ENCODE measurements at places on chromosomes 5 and 9. TPM values are rescaled to one million over a fixed set of nuclear protein-coding genes. Genes with fewer than 3 reads are reported as not detected.
A peak's percentile ranks its signal among the peaks of the same experiment; 100 is the strongest.

DNA sequence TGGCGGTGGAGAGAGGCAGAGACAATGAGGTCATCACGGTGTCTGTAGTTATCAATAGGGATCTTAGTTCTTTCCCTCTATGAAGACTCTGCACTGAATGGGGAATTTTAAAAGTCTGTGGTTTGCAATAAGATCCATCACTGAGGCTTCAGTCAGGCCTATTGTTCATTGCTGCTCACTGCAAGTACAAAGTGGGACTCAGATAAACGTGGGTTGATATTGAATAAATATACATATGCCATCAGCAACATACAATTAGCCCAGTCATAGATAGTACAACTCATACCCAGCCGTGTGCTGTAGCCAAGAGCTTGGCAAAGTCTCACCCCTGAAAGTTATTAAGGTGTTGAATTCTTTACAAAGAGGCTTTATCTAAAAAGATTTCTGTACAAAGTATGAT, 88.4 kb downstream of the ENC1 start:
- DNase-seq, result peak; percentile 70
- no peak overlapping the region for H3K4me3 ChIP-seq
- H3K27ac ChIP-seq, result no peak overlapping the region
- no peaks in the 10 kb centered on the region for H3K36me3 ChIP-seq
- no peaks in the 10 kb centered on the region for H3K4me1 ChIP-seq

- H3K27me3 ChIP-seq, result peaks cover 48% of the 10 kb centered on the region
- DNase-seq, result no peak
- no peak overlapping the region for H3K27ac ChIP-seq
- no peak overlapping the region for H3K4me3 ChIP-seq
- H3K4me1 ChIP-seq, result no peaks in the 10 kb centered on the region
- no peaks in the 10 kb centered on the region for H3K36me3 ChIP-seq
These were observed 118.9 kb upstream of the LPCAT1 start for GRCh38 chr5:1642621-1643061.

GRCh38 chr5:7209658-7210057, 186.3 kb upstream of the ADCY2 start:
- no peaks in the 10 kb centered on the region for H3K36me3 ChIP-seq
- no peak overlapping the region for H3K27ac ChIP-seq

DNA sequence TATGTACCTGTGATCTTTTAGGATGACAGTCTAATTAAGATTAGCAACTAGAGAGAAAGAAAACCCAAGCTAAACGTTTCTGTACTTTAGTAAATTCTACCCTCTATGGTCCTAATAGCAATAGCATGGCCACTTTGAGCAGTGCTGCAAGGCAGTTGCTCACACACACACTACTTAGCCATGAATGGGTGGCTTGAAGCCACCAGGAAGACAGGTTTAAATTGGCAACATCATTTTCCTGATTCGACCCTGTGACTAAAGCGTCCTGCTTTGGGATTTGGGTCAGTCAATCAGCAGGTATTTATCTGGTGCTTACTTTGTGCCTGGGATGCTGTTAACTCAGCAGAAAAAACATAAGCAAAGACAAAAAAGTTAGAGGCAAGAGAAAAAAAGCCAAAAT, 150.6 kb downstream of the ARRDC3 start:
- H3K36me3 ChIP-seq, result no peaks in the 10 kb centered on the region
- no peak for DNase-seq
- no peaks in the 10 kb centered on the region for H3K4me1 ChIP-seq
- H3K27me3 ChIP-seq, result no peaks in the 10 kb centered on the region
- H3K4me3 ChIP-seq, result no peak overlapping the region

DNA sequence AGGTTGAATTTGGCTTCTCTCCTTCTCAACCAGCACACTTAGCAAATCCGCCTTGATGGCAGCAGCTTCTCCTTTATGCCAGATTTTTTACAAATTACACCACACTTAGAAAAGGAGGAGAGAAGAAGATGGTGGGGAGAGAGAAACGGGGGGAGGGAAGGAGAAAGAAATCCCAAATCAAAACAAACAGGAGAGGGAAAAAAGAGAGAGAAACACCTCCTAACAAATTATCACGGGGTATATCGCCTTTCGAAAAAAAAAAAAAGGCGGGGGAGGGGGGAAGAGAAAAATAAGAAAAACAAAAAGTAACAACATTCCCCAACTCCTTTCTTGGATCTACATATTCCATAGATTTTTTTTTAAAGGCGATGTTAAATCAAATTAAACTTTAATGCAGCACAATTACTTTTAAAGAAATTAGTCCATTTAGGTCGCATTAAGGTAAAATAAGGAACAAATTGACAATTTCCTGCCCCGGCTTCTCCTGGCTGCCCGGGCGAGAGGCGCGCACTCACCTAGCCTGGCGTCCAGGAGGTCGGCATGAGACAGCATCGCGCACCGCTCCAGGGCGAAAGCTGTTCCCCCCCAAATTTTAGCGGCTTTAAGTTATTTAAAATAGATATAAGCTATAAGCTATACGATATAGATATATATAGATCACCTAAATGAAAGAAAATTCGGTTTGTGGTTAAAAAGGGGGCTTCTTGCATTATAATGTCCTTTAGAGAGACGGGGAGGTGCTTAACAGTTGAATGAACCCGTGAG, at the start of gene OTP:
TSS of gene OTP (minus strand) at position 716 of the 765 bp plus-strand sequence. CDS start at position 552, 164 bp downstream.
- no peak within 1 kb of the TSS for H3K4me3 ChIP-seq
- no peaks in the 10 kb centered on the region for H3K36me3 ChIP-seq
- DNase-seq, result no peak
- H3K27ac ChIP-seq, result no peak within 1 kb of the TSS
- peaks cover 81% of the 10 kb centered on the region for H3K27me3 ChIP-seq

GRCh38 chr5:96175090-96175489, 213.4 kb upstream of the ELL2 start:
- H3K27me3 ChIP-seq, result no peaks in the 10 kb centered on the region
- peaks cover 21% of the 10 kb centered on the region for H3K4me1 ChIP-seq
- H3K4me3 ChIP-seq, result no peak overlapping the region
- no peaks in the 10 kb centered on the region for H3K36me3 ChIP-seq
- DNase-seq, result no peak

DNA sequence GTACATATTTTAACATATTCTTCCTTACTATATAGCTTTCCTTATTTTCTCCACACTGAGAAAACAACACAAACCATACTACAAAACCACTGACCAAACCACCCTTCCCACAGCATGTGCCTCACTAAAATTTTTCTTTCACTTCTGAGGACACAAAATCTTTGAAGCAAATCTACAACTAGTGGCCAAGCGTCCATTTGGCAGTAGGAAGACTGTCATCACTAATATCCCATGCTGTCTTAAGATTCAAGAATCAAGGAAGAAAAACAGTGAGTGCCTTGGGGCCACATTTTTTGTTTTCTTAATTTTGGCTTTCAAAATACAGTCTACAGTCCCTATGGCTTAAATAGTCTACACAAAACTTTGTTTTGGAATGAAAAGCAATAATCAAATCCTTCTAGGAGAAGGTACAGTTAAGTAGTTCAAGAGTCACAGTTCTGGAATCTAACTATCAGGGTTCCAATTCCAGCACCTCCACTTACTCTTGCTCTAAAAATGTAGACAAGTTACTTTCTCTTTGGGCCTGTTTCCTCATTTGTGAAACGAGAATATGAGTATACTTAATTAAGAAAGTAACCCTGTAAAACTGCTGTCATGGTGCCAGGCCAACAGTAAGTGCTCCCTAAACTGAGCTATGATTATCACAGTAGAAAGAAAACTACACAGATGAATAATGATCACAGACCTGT, 227.9 kb downstream of the BNC2 start:
- H3K27me3 ChIP-seq, result no peaks in the 10 kb centered on the region
- peak; percentile 46 for DNase-seq
- H3K36me3 ChIP-seq, result no peaks in the 10 kb centered on the region
- H3K4me1 ChIP-seq, result peaks cover 10% of the 10 kb centered on the region
- no peak overlapping the region for H3K4me3 ChIP-seq

DNA sequence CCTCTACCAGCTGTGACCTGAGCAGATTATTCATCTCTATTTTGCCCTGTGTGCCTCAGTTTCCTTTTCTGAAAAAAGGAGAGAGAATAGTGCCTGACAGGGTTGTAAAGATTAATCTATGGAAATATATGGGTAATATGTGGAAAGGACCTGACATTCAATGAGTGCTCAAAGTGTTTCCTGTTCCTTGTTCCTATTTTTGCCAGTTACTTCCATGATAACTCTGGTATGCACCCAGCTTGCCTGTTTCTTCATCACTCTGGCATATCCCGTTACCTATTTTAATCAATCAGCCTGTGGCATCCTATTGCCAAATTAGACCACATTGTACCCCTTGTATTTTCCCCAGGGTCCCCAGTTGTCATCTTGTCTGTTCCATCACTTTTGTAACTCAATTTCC, 3.6 kb upstream of the ARAP3 start:
- H3K36me3 ChIP-seq, result no peaks in the 10 kb centered on the region
- H3K27me3 ChIP-seq, result peaks cover 21% of the 10 kb centered on the region
- H3K27ac ChIP-seq, result no peak overlapping the region
- DNase-seq, result no peak
- H3K4me1 ChIP-seq, result peaks cover 14% of the 10 kb centered on the region

DNA sequence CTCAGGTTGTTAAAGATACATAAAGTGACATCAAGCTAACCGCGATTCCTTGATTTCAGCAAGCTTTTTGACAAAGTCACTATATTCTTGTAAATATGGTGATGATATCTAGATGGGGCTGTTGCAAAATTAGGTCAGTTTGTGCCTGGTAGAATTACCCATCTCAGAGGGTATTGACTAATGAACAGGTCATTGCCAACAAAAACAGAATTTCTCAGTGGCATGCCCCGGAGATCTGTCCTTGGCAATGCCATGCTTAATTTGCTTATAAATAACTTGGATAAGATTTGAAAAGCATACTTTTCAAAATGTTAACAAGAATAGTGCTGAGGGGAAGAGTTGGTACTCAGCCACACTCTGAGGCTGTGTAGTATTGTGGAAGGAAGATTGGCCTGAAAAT, 783.3 kb upstream of the SEMA6A start:
- no peaks in the 10 kb centered on the region for H3K4me1 ChIP-seq
- no peak overlapping the region for H3K4me3 ChIP-seq
- H3K27me3 ChIP-seq, result no peaks in the 10 kb centered on the region
- no peak overlapping the region for H3K27ac ChIP-seq
- no peak for DNase-seq

DNA sequence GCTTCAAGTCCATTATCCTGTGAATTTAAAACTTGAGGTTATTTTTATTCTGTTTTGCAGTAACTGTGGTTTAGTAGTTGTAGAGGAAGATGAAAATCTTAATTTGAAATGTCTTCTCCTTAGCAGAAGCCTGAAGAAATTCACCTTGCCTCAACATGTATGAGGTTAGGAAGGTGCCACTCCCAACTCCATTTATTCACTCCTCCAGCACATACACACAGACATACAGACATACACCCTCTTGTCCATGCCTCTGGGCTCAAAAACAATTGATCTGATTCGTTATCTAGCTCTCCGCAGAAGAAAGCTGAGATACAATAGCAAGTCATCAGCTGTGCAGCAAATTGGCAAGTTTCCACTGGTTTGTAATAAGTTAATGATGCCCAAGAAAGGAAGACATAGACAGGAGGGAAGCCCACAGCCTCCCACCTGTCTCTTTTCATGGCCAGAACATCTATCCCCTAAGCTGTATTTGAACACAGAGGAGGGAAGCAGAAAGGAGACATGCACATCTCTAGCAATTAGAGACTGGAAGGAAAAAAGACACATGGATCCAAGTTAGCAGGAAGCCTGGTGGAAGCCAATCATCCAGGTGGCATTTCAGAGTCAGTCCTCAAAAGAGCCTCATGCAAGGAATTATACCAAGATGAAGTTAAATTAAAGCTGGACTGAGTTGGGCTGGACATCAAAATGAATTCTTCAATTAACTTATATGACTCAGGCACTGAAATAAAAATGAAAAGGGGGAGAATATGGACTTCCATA, 257.9 kb downstream of the ASTN2 start:
- DNase-seq, result no peak
- no peaks in the 10 kb centered on the region for H3K4me1 ChIP-seq
- no peak overlapping the region for H3K27ac ChIP-seq
- H3K27me3 ChIP-seq, result no peaks in the 10 kb centered on the region
- H3K36me3 ChIP-seq, result no peaks in the 10 kb centered on the region

GRCh38 chr9:122941582-122942234, 888 bp downstream of the RABGAP1 start:
- peaks cover 9% of the 10 kb centered on the region for H3K36me3 ChIP-seq
- H3K27me3 ChIP-seq, result no peaks in the 10 kb centered on the region
- DNase-seq, result peak; percentile 76
- H3K4me1 ChIP-seq, result peaks cover 5% of the 10 kb centered on the region
- peak overlapping the region; percentile 90 for H3K27ac ChIP-seq

DNA sequence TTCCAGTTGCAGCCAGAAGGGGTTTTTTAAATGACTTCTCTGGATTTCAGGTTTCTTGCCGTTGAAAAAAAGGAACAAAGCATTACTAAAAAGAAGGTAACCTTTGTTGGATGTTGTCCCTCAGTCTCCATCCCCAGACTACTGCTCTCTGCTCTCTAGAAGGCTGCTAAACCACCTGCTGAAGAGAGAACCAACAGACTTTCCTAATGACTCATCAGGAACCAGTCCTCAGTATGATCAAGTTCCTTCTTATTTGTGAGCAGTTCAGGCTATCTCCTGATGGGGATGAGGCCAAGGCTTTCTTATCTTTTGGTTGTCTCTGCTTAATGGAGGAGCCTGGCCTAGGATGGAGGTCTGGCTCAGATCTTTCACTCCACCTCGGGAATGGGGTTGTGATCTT, 4.1 kb downstream of the KIF4B start:
- H3K36me3 ChIP-seq, result no peaks in the 10 kb centered on the region
- no peak overlapping the region for H3K4me3 ChIP-seq
- DNase-seq, result no peak
- H3K4me1 ChIP-seq, result no peaks in the 10 kb centered on the region
- H3K27me3 ChIP-seq, result no peaks in the 10 kb centered on the region

GRCh38 chr5:60520451-60521227, 179.3 kb downstream of the DEPDC1B start:
- H3K4me1 ChIP-seq, result peaks cover 10% of the 10 kb centered on the region
- no peaks in the 10 kb centered on the region for H3K36me3 ChIP-seq
- no peak overlapping the region for H3K27ac ChIP-seq
- no peak for DNase-seq

GRCh38 chr9:123528501-123528900, 172.5 kb downstream of the CRB2 start:
- H3K27me3 ChIP-seq, result no peaks in the 10 kb centered on the region
- 0 out of 2 replicates have a peak, but pooled peaks cover 2% of the 10 kb centered on the region for H3K4me1 ChIP-seq

Gene SLC6A19
- not detected for polyA plus RNA-seq

Gene GDNF
- polyA plus RNA-seq, result 0.85 TPM

Gene BTNL3
- not detected for polyA plus RNA-seq

Gene RASGRF2
- polyA plus RNA-seq, result 3.0 TPM

Gene HAVCR2
- 0.07 TPM for polyA plus RNA-seq

Gene IL5
- not detected for polyA plus RNA-seq

Gene LYSMD3
- polyA plus RNA-seq, result 7.7 TPM

Gene RORB
- polyA plus RNA-seq, result not detected

Gene TMEM267
- polyA plus RNA-seq, result 6.6 TPM

All from IMR-90 (cell line).